ENCODE measurements at places on chromosomes 6 and 20.

DNA sequence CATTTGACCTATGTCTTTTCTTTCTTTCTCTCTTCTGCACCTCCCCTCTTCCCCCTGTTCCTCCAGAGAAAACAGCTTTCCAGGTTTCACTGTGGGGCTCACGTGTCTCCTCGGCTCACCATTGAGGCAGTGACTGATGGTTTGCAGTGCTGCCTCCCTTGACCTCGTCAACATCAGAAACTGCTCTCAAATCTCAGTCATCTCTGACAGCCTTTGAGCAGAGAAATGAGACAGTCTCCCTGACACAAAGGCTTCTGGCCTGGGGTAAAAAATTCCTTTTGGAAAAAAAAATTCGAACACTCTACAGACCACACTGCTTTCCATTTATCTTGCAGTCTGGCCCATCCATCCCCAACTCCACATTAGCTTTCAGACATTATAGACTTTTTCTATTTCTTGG, 450.0 kb downstream of the TFAP2B start:
- no peak for DNase-seq

DNA sequence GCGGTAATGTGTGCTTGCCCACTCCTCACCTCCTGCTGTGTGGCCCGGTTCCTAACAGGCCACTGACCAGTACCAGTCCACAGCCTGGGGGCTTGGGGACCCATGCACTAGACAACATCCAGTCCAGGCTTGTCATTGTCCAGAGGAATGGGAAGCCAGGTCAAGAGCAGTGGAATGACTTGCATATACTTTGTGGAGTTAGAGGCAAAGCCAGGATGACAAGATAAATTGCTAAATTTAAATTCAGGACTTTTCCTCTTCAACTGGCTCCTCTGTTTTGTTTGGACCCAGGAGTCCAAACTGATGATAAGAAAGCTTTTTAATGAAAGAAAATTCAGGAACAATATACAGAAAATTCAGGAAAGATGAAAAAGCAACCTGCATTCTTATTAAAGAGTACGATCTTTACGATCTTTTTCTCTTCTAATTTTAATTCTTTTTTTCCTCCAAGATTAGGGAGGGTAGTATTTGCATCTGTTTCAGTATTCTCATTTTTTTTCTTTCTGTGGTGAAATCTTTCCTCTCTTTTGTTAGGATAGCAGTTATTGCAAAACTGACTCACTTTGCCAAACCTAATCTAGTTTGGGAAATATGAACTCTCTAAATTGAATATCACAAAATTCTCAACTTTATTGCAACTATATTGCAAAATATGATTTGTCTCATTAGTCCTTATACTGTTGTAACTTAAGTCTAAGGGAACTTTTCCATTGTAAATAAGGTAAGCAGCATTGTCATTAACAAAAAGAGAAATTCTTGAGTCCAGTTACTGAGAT, 48.2 kb downstream of the DCBLD1 start:
- no peak for DNase-seq

GRCh38 chr6:87914637-87915395, 132.8 kb upstream of the SPACA1 start:
- DNase-seq = no peak

DNA sequence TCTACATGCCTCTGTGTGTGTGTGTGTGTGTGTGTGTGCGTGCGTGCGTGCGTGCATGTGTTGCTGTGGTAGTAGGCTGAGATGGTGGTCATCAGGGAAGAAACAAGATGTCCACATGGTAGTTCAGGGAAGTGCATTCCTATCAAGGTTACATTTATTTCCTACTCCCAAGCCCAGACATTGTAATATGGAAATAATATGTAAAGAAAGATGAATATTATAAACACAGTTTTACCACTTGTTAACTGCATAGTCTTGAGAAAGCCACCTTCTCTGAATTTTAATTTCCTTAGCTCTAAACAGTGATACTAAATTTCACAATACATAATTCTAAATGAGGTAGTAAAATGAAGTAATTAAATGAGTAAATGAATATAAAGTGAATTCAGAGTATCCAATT, 14.0 kb downstream of the MEI4 start:
- DNase-seq = no peak

GRCh38 chr6:7633361-7633760, 43.4 kb downstream of the SNRNP48 start:
- no peak for DNase-seq

DNA sequence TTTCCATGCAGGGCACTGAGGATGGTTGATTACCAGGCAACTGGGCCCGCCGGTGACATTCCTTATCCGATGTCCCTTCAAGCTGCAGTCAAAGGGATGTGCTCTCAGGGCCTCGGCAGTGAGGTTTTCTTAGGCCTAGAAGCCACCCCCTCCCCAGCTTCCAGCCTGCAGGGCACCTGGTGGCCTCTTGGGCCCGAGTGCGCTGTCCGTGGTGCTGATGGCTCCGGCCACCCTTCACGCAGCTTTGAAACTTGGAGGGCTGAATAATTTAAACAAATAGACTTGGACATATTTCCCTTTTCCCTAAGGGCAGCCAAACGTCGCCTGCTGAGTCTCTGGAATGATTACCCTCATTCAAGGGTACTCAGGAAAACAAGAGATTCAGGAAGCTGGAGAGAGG, 8.9 kb upstream of the MLN start:
- no peak for DNase-seq

- no peak for DNase-seq
These were observed 116.0 kb upstream of the JARID2 start for GRCh38 chr6:15129887-15130286.

DNA sequence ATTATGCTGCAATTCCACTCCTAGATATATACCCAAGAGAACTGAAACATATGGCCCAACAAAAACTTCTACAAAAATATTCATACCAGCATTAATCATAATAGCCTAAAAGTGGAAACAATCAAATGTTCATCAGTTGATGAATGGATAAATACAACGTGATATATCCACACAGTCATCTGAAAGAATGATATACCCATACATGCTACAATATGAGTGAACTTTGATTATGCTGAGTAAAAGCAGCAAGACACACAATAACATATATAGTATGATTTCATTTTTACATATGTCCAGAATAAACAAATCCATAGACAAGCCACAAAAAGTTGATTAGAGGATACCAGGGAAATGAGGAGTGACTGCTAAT, 30.7 kb downstream of the CDK19 start:
- DNase-seq = no peak

DNA sequence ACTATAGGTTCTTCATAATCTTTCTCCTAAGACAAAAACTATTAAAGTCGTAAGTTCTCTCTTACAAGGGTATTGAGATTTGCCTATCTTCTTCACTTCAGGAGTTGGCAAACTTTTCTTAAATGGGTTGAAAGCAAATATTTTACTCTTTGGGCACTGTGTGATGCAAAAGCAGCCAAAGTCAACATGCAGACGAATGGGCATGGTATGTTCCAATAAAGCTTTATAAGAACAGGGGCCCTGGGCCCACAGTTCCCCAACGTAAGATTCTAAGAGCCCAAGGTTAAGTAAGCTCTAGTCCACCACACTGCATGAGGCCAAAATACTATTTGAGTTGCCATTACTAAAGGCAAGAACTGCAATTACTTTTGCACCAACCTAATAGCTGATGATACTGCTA, 11.5 kb downstream of the CD164 start:
- DNase-seq = peak; percentile 93

DNA sequence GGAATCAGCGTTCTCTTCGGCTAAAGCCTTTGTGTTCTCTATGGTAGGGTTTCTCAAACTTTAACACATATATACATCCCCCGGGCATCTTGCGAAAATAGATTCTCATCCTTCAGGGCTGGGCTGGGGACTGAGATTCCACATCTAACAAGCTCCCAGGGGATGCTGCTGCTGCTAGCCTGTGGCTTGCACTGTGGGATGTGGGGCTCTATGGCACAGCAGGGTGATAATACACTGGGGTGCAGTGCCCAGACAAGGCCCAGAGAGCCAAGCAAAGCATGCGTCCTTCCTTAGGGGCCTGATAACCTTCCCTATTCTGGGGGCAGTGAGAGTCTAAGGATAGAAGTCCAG, 102.0 kb downstream of the LAMP5 start:
- DNase-seq = no peak

- DNase-seq = no peak
These were observed 136.3 kb downstream of the ZMYND8 start for GRCh38 chr20:47220161-47220582.

GRCh38 chr20:54195483-54196472, 12.1 kb upstream of the PFDN4 start:
- DNase-seq = no peak

DNA sequence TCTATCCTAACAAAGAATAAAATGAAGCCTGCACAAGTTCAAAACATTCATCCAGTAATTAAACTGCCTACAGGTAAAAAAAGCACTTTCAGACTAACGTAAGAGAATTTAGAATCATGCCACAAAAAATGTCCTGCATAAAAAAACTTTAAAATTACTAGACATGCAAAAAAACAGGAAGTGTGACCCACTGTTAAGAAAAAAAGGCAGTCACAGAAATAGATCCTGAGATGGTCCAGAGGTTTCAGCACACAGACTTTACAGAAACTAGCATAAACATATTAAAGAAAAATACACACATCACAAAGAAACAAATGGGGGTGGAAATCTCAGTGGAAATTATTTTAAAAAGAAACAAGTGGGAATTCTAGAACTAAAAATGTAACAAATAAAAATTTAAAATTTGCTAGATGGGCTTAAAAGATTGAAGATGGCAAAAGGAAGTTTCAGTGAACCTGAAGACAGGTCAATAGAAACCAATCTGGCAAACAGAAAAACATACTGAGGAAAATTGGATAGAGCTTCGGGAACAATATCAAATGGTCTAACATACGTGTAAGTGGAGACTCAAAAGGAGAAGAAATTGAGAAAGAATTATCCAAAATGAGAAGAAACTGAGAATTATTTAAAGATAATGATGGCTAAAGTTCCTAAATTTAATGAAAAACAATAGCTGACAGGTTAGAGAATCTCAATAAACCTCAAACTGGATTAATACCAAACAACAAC, 3.4 kb upstream of the ZNF133 start:
- DNase-seq = no peak

GRCh38 chr20:42656130-42656529, 533.6 kb downstream of the PTPRT start:
- no peak for DNase-seq

- no peak for DNase-seq
These were observed 8.8 kb upstream of the MOG start for GRCh38 chr6:29647927-29648642.

DNA sequence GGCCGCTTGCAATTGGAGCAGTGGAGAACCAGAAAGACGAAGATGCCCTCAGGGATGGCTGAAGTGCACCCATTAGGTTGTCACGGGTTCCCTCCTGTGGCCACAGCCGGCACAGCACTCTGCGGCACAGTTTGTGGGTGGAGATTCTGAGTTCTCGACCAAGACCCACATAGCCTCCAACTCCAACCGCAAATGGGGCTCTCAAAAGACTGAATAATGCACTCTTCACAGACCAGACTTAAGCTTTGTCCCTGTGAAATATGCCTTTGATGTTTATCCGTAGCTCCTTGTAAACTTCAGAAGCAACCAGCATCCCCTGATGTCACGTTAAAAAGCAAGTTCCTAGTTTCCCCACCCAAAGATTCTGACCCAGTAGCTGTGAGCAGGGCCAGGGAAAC, 934 bp upstream of the CST9 start:
- peak; percentile 46 for DNase-seq

DNA sequence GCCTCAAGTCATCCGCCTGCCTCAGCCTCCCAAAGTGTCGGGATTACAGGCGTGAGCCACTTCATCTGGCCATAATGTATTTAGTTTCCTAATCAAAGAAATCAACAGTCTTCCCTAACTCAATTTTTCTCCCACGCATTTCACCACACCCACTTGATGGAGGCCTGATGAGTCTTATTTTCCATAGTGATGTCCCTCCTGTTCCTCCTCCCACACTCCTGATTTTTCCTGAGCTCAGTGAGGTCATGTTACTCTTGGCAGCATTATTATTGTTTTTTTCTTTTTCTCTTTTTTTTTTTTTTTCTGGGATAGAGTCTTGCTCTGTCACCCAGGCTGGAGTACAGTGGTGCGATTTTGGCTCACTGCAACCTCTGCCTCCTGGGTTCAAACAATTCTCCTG, 8.9 kb downstream of the ABRACL start:
- DNase-seq = no peak

DNA sequence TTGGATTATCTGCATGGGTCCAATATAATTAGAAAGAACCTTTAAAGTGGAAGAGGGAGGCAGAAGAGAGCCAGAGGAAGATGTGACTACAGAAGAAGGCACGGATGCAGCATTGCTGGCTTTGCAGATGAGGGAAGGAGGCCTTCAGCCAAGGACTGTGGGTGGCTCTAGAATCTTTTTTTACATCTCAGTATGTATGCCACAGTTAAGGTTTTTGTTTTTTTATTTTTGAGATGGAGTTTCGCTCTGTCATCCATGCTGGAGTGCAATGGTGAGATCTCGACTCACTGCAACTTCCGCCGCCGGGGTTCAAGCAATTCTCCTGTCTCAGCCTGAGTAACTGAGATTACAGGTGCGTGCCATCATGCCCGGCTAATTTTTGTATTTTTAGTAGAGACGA, 49.3 kb downstream of the MCM8 start:
- DNase-seq = no peak

DNA sequence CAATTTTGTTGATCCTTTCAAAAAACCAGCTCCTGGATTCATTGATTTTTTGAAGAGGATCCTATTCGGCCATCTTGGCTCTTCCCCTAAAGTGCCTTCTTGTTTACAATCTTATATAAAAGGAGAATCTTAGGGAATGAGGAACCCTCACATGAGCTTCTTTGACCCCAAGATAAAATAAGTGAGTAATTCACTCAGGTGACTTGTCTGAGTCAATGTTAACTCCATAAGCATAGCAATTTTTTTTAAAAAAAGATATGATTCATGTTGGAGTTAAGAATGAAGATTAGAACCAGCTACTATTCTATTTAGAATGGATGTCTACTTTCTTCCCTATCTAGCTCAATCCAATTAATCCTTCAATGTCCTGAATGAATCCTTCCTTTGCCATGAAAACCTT, 21.0 kb downstream of the WASF1 start:
- DNase-seq = no peak

DNA sequence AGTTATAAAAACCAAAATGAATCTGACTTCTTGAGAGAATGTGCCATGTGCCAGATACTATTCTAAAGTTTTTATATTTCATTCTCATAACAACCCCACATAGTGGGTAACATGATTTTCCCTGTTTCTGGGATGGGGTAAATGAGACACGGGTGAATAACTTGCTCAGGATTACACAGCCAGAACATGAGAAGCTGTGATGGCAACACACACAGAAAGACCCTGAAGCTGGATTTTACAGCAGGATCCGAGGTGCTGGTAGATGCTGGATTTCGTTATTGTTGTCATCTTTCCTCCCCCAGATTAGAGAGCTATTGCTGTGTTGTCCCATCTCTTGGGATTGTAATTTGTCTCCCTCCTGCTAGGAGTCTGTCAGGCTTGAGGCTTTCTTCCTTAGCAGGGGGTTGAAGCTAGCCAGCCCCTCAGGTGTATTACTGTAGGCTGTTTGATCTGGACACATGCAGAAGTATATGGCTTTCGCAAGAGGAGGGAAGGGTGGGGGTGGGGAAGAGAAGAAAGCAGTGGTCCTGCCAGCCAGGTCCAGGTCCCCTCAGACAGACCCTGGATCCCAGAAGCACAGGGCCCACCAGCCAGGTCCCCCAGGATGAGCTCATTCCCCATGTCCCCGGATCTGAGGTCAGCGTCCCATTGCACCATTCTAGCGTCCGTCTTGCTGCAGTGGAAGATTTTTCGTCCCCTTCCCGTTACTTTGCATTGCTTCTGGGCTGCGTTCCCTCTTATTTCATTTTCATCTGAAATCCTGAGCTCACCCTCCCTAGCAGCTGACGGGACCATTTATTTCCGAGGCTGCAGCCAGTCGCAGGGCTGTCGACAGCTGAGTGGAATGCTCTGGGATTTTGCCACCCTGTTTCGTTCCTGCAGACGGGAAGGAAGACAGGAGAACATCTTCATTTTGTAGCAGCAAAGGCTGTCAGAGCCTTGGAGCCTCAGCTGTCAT, 7.3 kb upstream of the KCNG1 start:
- DNase-seq = no peak
